ENCODE measurements at places on chromosomes 1 and 21. TPM values are rescaled to one million over a fixed set of nuclear protein-coding genes. Genes with fewer than 3 reads are reported as not detected.

- H3K4me3 ChIP-seq = no peak overlapping the region
- no peak overlapping the region for H3K27ac ChIP-seq
- H3K36me3 ChIP-seq = no peaks in the 10 kb centered on the region
- DNase-seq = no peak
Observed at GRCh38 chr1:160271025-160271424, 8.7 kb upstream of the DCAF8 start.

DNA sequence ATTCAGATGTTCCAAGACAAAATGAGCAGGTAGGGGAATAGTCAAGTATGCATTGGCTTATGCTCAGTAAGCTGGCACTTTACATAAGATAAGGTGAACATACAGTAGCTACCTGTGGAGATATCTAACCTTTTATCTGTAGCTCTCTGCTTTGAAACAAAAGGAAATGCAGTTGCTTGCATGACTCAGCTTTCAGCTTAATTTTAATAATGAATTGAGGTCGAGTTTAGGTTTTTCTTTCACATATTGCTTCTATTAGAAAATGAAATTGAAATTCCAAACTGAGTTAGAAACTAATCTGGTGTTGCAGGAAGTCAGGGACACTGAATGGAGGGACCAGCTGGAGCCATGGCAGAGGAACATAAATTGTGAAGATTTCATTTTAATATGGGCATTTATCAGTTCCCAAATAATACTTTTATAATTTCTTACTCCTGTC, 8.3 kb downstream of the FRRS1 start:
- no peaks in the 10 kb centered on the region for H3K36me3 ChIP-seq
- no peaks in the 10 kb centered on the region for H3K27me3 ChIP-seq
- no peak overlapping the region for H3K4me3 ChIP-seq
- no peak for DNase-seq
- no peak overlapping the region for H3K27ac ChIP-seq

The CD1D gene
- 0.99 TPM for total RNA-seq

- H3K27me3 ChIP-seq = no peaks in the 10 kb centered on the region
- no peak overlapping the region for H3K4me3 ChIP-seq
- H3K36me3 ChIP-seq = no peaks in the 10 kb centered on the region
- DNase-seq = no peak
Observed at GRCh38 chr1:222877854-222878253, 63.0 kb downstream of the DISP1 start.

GRCh38 chr21:29230551-29231261, 68.0 kb upstream of the BACH1 start:
- H3K4me3 ChIP-seq = no peak overlapping the region
- no peak for DNase-seq
- H3K27me3 ChIP-seq = no peaks in the 10 kb centered on the region
- no peaks in the 10 kb centered on the region for H3K36me3 ChIP-seq

GRCh38 chr21:34878501-34878900, 170.6 kb downstream of the RUNX1 start:
- H3K27ac ChIP-seq = no peak overlapping the region
- no peaks in the 10 kb centered on the region for H3K36me3 ChIP-seq
- peaks cover 2% of the 10 kb centered on the region for H3K27me3 ChIP-seq
- no peak overlapping the region for H3K4me3 ChIP-seq

DNA sequence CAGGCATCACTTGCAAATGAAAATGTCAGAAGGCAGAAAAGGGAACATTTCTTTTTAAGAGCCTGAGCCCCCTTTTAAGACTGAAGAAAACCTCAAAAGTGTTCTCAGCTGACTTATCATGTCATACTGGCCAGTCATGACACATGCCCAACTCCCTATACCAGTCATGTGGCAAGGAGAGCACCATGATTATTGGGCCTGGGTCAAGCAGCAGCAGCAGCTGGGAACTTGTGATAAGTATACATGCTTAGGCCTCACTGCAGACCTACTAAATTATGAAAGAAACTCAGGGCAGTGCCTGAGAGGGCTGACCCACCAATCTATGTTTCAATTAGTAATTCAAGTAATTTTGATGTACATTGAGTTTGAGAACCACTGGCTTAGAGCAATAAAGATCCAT, 8.6 kb downstream of the RO60 start:
- H3K27me3 ChIP-seq = no peaks in the 10 kb centered on the region

DNA sequence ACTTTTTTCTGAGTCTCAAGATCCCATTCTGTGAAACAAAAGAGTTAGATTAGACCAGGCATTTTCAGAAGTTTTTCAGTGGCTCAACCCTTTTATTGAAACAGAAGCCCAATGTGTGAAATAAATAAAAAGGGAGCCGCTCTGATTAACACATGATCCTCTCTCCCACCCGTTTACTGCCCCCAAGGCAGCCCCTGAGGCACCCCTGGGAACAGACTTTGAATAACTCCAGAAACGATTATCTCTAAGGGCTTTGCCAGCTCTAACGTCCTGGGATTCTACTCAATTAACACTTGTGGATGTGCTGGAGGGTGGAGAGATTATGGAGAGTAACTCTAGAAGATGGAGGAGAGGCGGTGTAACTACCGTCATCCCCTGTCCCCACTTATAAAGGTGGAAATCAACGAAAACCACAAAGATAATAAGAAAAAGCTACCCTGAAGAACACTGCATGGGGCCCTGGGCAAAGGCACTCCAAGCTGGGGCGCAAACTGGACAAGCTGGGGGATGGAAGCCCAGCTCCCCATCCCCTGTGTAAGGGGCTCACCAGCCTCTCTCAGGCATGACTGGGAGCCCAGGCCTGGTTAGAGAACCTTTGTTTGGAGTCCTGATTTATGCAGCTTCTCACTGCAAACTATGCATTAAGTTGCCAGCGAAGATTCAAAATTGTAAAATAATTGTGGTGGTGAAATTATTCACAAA, 39.0 kb upstream of the GRIK3 start:
- peaks cover 23% of the 10 kb centered on the region for H3K4me1 ChIP-seq
- no peak for DNase-seq
- no peak overlapping the region for H3K4me3 ChIP-seq
- no peak overlapping the region for H3K27ac ChIP-seq
- peaks cover 2% of the 10 kb centered on the region for H3K27me3 ChIP-seq

The RRP1B gene
- total RNA-seq = 13.1 TPM

DNA sequence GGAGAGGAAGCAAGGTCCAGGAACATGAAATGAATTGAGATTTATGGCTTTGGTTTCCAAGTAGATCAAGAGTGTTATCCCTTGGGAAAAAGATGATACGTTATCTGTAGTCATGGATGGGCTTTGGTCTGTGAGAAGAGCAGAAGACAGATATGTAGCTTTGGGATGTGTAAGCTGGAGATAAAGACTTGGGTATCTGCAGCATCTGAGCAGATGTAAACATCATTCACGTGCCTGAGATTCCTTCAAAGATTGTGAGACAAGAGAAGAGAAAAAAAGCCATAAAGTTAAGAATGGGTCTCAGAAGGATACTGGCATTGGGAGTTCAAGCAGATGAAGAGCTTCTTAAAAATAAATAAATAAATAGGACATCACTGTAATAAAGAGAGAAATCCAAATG, 217.8 kb downstream of the PTPRC start:
- no peaks in the 10 kb centered on the region for H3K36me3 ChIP-seq
- H3K27ac ChIP-seq = no peak overlapping the region
- DNase-seq = no peak
- H3K27me3 ChIP-seq = no peaks in the 10 kb centered on the region
- no peak overlapping the region for H3K4me3 ChIP-seq

- H3K27ac ChIP-seq = no peak overlapping the region
- no peak for DNase-seq
- H3K4me1 ChIP-seq = no peaks in the 10 kb centered on the region
Observed at GRCh38 chr1:8259498-8260290, 58.2 kb upstream of the SLC45A1 start.

DNA sequence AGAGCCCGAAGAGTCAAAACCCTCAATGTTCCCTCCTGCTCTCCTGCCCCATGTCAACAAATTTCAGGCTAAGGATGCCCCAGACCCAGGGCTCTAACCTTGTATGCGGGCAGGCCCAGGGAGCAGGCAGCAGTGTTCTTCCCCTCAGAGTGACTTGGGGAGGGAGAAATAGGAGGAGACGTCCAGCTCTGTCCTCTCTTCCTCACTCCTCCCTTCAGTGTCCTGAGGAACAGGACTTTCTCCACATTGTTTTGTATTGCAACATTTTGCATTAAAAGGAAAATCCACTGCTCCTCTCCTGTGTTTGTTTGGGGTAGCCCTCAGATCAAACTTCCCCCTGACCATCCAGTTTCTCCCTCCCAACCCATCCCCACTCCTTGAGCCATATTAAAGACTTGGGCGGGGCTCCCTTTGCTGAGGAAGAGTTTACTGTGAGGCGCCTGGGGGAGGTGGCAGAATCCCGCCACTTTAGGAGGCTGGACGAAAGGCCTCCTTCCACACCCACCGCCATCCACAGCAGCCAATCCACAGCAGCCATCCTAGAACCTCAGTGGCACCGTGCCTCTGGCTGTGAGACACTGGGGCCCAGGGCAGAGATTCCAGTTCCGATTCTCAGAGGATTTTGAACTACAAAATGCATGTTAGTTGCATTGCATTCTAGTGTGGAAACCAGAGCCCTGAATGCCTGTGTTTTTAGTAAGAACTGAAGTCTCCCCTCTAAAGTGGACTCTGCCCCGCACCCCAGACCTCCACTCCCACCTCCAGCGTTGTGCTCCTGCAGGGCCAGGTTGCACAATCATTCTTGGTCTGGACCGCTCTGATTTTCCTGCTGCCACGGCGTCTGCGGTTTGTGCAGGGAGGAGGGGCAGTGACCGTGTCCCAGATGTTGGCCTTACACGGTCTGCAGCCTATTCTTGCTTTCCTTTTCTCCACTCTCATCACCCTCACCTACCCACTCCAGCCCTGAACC, 3.0 kb downstream of the OLFML3 start:
- no peaks in the 10 kb centered on the region for H3K27me3 ChIP-seq
- peaks cover 46% of the 10 kb centered on the region for H3K4me1 ChIP-seq
- peak overlapping the region; percentile 57 for H3K27ac ChIP-seq
- peaks cover 6% of the 10 kb centered on the region for H3K36me3 ChIP-seq
- DNase-seq = no peak
- H3K4me3 ChIP-seq = peak overlapping the region; percentile 13

The PLA2G5 gene
- total RNA-seq = 1.9 TPM

DNA sequence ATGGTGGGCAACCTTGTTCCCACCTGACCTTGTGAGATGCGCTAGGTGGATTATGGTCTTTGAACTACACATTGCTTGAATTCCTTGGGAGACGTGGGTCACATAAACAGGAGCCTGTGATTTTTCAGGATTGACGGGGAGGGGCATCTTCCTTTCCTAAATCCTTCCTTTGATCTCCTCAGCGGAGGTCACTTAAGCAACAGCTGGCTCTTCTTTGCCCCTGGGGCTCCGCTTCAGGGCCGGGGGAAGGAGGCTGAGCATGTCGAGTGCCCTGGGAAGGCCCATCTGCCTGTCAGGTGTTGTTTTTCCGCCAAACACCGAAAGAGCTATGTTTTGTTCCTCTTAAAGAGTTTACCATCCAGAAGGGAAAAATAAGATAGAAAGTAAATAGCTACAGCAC, 40.6 kb downstream of the KIF26B start:
- H3K4me3 ChIP-seq = no peak overlapping the region
- no peak overlapping the region for H3K27ac ChIP-seq
- DNase-seq = no peak
- H3K36me3 ChIP-seq = no peaks in the 10 kb centered on the region

GRCh38 chr1:174217787-174218574, 58.7 kb downstream of the RABGAP1L start:
- no peaks in the 10 kb centered on the region for H3K27me3 ChIP-seq
- H3K4me1 ChIP-seq = no peaks in the 10 kb centered on the region
- no peak overlapping the region for H3K27ac ChIP-seq
- DNase-seq = peak; percentile 9
- H3K36me3 ChIP-seq = no peaks in the 10 kb centered on the region

DNA sequence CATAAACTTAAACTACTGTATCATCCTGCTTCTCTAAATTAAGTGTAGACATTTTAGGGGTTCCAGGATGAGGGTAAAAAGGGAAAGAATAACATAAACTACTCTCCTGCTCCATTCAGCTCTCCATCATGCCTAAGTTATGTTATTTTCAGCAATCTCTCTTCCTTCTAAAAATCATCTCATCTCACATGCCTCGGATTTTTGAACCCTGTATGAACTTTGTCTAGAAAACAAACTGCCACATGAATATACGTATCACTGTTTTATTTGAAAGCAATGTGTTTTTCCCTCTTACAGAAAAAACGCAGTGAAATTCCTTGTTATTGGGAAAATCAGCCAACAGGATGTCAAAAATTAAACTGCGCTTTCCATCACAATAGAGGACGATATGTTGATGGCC, 32.6 kb downstream of the ZBED6 start:
- peaks cover 32% of the 10 kb centered on the region for H3K36me3 ChIP-seq
- no peak overlapping the region for H3K4me3 ChIP-seq
- H3K27me3 ChIP-seq = no peaks in the 10 kb centered on the region

GRCh38 chr21:38438462-38438893, 59.8 kb downstream of the ERG start:
- H3K27ac ChIP-seq = no peak overlapping the region
- DNase-seq = no peak
- no peaks in the 10 kb centered on the region for H3K36me3 ChIP-seq
- H3K4me3 ChIP-seq = no peak overlapping the region

Measured in spinal cord (tissue), 10 donors.